ENCODE measurements at places on chromosomes 5 and 9. TPM values are rescaled to one million over a fixed set of nuclear protein-coding genes. Genes with fewer than 3 reads are reported as not detected.

LCN9 gene
- total RNA-seq, result not detected

DNA sequence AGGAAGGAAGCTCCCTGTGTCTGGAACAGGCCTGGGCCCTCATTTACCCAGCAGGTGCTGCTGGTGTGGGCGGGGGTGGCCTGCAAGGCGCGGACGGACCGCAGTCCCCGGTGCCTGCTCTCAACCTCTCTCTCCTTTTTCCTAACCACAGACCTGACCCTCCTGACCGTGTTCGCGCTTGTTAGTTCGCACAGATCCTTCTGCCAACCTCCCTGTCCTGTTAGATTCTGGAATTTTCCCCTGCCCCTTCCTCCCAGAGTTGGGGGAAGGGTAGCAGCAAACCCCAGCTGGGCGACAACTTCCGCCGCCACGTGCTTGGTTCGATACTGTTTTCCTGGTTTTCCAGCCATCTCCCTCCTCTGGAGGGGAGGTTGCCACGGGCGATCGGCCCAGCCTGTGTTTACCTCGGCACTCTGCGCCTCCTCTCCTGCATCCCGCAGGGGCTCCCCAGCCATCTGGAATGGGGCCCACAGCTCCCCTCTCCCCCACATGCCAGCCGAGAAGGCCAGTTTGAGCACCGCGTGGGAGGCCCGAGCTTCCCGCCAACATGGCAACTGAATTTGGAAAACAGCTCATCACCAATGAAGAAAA lies 70.8 kb upstream of the UNC5A start:
- peaks cover 4% of the 10 kb centered on the region for H3K4me1 ChIP-seq
- peaks cover 100% of the 10 kb centered on the region for H3K27me3 ChIP-seq
- no peak overlapping the region for H3K4me3 ChIP-seq

CCL28 gene
- 3.0 TPM for total RNA-seq

DNA sequence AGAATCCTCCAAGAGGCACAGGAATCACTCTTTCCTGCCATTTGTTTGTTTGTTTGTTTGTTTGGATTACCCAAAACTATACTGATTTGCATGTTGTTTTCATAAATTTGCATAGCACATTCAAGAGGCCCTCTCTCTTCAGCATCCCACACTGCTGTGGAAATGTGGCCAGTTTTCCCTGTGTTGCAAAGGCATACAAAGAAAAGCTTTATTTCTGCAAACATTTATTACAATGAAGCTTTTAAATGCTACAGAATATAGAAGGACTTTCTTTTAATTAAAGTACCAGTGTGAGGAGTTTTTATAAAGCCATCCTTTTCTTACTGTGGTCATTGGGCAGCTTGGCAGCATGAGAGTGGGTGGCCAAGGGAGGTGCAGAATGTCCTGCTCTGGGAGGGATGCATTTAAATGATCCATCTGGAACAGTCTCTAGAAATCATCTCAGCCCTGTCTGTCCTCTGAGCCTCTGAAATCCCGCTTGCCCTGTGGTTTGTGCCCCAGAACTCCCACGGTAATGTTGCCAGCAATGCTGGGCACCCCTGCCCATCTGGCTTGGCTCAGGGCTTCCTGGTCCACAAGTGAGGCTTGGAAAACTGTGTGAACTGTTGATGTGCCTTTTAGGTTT lies 356.8 kb upstream of the KIF2A start:
- no peaks in the 10 kb centered on the region for H3K36me3 ChIP-seq
- H3K27ac ChIP-seq, result no peak overlapping the region
- H3K4me3 ChIP-seq, result no peak overlapping the region
- no peak for ATAC-seq
- H3K4me1 ChIP-seq, result no peaks in the 10 kb centered on the region

PCDHGA2 gene
- total RNA-seq, result 5.5 TPM

INSL4 gene
- total RNA-seq, result not detected

FLT4 gene
- total RNA-seq, result 15.2 TPM

PPP3R2 gene
- not detected for total RNA-seq

WNK2 gene
- total RNA-seq, result 58.4 TPM

- no peak overlapping the region for H3K4me3 ChIP-seq
- peaks cover 4% of the 10 kb centered on the region for H3K27me3 ChIP-seq
- H3K4me1 ChIP-seq, result no peaks in the 10 kb centered on the region
- H3K36me3 ChIP-seq, result no peaks in the 10 kb centered on the region
- ATAC-seq, result peak; percentile 19
These were observed 53.0 kb upstream of the PHYKPL start for GRCh38 chr5:178285399-178286225.

- no peaks in the 10 kb centered on the region for H3K36me3 ChIP-seq
- peaks cover 18% of the 10 kb centered on the region for H3K4me1 ChIP-seq
- ATAC-seq, result peak; percentile 65
- no peak overlapping the region for H3K4me3 ChIP-seq
- no peaks in the 10 kb centered on the region for H3K27me3 ChIP-seq
- H3K27ac ChIP-seq, result no peak overlapping the region
These were observed 75.3 kb upstream of the PJA2 start for GRCh38 chr5:109485030-109485429.

- no peaks in the 10 kb centered on the region for H3K27me3 ChIP-seq
- H3K4me1 ChIP-seq, result no peaks in the 10 kb centered on the region
- ATAC-seq, result no peak
- no peak overlapping the region for H3K27ac ChIP-seq
- H3K4me3 ChIP-seq, result no peak overlapping the region
- no peaks in the 10 kb centered on the region for H3K36me3 ChIP-seq
These were observed 34.3 kb upstream of the PPP2R2B start for GRCh38 chr5:146912874-146913273.

- ATAC-seq, result peak; percentile 78
- H3K27me3 ChIP-seq, result no peaks in the 10 kb centered on the region
- H3K36me3 ChIP-seq, result no peaks in the 10 kb centered on the region
- H3K27ac ChIP-seq, result peak overlapping the region; percentile 70
These were observed 211.2 kb downstream of the NXNL2 start for GRCh38 chr9:88746029-88746742.

SLC6A7 gene
- total RNA-seq, result not detected

FAXDC2 gene
- total RNA-seq, result 26.6 TPM

FGF1 gene
- 1.6 TPM for total RNA-seq

- H3K27ac ChIP-seq, result no peak overlapping the region
- no peaks in the 10 kb centered on the region for H3K4me1 ChIP-seq
- H3K36me3 ChIP-seq, result no peaks in the 10 kb centered on the region
- no peaks in the 10 kb centered on the region for H3K27me3 ChIP-seq
- ATAC-seq, result no peak
These were observed 1.3 kb upstream of the IL3 start for GRCh38 chr5:132059043-132059695.

SLC36A2 gene
- not detected for total RNA-seq

DNA sequence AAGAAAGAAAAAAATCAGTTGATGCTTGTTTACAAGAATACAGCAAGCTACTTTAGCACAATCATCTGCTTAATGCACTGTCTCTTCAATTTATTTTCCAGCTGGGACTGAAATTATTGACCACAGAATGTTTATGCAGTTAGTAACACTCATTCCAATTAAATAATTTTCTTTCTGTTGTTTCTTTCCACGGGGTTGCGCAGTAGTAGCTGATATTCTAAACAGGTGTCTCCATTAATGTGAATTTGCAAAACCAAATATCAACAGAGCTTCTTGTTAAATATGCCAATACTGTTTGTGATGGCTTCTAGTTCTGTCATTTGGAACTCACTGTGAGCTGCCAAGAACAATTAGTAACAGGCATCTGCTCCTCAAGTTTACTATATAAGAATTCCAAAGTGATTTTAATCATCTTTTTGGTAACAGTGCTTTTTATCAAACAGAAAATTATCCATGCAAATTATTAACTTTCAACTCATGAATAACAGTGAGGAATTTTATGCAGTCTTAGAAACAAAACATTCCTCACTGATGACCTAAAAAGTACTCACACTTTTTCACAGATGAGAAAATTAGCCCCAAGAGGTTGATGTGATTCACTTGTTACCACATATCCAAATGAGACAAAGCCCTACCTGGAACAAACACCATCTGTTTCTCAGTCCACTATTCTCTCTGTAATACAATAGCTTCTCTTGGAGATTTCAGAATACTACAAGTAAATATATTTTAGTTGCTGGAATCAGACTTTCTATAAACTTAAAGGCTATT lies 567.6 kb upstream of the RGMB start:
- no peak for ATAC-seq
- H3K27me3 ChIP-seq, result no peaks in the 10 kb centered on the region
- no peaks in the 10 kb centered on the region for H3K4me1 ChIP-seq
- H3K27ac ChIP-seq, result no peak overlapping the region
- no peaks in the 10 kb centered on the region for H3K36me3 ChIP-seq
- no peak overlapping the region for H3K4me3 ChIP-seq

- ATAC-seq, result no peak
- H3K27ac ChIP-seq, result no peak overlapping the region
- no peaks in the 10 kb centered on the region for H3K36me3 ChIP-seq
These were observed 223.0 kb downstream of the GABBR2 start for GRCh38 chr9:98485706-98486105.

SLC6A3 gene
- not detected for total RNA-seq

SCGB3A2 gene
- not detected for total RNA-seq

DNA sequence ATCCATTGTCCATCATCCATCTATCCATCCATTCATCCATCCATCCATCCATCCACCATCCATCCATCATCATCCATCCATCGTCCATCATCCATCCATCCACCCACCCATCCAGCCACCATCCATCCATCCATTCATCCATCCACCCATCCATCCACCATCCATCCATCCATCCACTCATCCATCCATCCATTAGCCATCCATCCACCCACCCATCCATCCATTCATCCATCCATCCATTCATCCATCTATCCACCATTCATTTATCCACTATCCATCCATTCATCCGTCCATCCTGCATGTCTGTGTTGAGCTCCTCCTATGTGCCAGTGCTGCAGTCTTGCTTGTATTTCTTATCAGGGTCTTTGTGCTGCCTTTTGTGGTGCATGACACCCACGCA lies 44.2 kb downstream of the COL5A1 start:
- H3K36me3 ChIP-seq, result no peaks in the 10 kb centered on the region
- H3K27ac ChIP-seq, result no peak overlapping the region
- H3K4me3 ChIP-seq, result no peak overlapping the region
- no peak for ATAC-seq
- H3K4me1 ChIP-seq, result peaks cover 69% of the 10 kb centered on the region

DNA sequence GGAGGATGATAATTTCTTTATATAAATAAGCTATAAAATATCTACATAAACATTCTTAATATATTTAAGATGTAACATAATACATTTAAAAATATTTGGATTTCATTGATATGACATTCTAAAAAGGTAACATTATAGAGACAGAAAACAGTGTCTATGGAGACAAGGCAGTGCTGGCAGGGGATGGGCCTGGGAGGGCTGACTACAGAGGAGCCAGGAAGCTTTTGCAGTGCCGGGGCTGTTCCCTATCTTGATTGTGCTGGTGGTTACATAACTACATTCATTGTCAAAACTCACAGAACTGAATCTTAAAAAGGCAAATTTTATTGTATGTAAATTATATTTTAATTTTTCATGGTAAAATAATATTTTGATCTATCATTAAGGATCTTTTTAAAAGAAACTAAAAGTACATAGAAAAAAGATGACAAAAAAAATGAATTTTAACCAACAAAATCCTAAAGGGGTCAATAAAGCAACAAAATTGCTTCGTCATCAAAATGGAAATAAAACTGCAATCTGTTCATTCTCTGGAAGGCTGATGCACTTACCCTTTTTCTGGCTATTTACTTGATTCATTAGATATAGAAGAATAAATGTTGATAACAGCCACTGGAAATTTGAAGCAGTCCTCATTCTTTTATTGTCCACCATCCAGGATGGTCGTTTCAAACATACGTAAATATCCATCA lies 26.3 kb downstream of the LIFR start:
- H3K27ac ChIP-seq, result no peak overlapping the region
- no peak for ATAC-seq
- no peaks in the 10 kb centered on the region for H3K4me1 ChIP-seq

GRCh38 chr5:77210964-77211690 lies 647 bp downstream of the PDE8B start:
- no peak overlapping the region for H3K27ac ChIP-seq
- H3K4me3 ChIP-seq, result peak overlapping the region; percentile 69
- H3K27me3 ChIP-seq, result peaks cover 47% of the 10 kb centered on the region
- ATAC-seq, result no peak
- H3K4me1 ChIP-seq, result peaks cover 8% of the 10 kb centered on the region
- H3K36me3 ChIP-seq, result no peaks in the 10 kb centered on the region

DNA sequence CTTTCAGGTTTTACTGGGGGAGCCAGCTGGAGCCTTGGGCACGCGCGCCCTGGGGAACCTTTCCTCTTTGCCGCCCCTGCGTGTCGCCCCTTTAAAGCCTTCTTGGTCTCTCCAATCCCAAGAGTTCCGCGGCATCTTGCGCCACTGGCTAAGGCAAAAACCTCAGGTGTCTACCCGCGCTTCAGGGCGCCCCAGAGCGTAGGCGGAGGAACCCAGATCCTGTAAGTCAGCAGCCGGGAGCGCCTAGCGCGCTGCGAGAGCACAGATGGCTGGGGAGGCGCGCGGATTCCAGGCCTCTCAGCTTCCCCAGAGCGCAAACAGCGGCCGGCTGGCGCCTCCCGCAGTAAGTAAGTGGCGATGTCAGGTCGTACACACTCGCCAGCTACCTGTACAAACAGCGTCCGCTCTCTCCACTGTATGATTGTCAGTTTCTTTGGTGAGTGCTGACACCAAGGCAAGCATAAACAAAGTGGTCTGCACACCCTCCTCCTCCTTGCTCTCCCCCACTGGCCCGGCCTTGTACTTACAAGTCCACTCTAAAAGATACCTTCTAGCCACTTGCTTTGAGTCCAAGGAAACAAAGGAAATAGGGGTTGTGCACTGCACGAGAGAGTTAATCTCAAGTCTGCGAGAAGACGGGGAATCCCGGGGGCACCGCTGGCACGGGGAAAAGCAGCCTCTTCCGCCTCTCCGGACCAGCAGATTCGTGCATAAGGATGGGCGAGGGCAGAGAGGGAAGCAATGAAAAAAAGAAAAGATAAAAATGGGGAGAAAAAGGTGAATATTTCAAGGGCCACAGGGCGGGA lies 2.9 kb downstream of the HTR1A start:
- H3K4me1 ChIP-seq, result no peaks in the 10 kb centered on the region
- H3K4me3 ChIP-seq, result no peak overlapping the region
- no peaks in the 10 kb centered on the region for H3K36me3 ChIP-seq
- H3K27me3 ChIP-seq, result peaks cover 52% of the 10 kb centered on the region
- no peak for ATAC-seq

DNA sequence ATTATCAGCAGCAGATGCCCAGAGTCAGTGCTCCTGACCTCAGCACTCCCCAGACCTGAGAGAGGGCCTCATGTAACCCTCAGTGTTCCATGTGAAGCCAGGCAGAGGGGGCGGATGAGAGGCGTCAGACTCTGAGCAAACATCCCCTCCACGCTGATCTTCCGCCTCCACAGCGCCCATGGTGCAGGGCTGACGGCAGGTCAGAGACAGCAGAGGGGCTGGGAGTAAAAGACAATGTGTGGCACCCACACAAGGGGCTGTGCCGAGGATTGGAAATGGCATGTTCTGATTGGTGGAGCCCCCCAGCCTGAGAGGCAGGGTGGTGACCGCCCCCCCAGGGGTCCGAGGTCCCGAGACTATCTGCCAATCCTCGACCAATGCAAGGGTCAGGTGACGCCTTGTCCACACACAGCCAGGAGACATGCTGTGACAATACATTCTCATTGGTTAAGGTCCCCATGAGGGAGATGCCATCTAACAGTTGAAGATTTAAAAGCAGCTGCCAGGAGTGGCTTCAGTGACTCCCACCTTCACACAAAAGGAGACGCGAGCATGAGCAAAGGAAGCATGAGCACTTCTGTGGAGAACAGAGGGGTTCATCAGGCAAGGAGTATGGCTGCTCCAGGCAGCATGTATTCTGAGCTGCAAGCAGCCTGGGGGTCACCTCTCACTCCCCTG lies 19.3 kb upstream of the SLC25A51 start:
- peaks cover 21% of the 10 kb centered on the region for H3K4me1 ChIP-seq
- H3K27ac ChIP-seq, result no peak overlapping the region
- no peak overlapping the region for H3K4me3 ChIP-seq
- ATAC-seq, result no peak
- no peaks in the 10 kb centered on the region for H3K27me3 ChIP-seq

DNAI1 gene
- total RNA-seq, result not detected

Measured in gastroesophageal sphincter (tissue), 4 donors.